ENCODE measurements at places on chromosomes 11 and 22.

GRCh38 chr22:26406118-26406517 lies 22.9 kb upstream of the ASPHD2 start:
- DNase-seq, result no peak

GRCh38 chr11:67483831-67484665 lies 1.2 kb downstream of the AIP start:
- DNase-seq, result no peak

DNA sequence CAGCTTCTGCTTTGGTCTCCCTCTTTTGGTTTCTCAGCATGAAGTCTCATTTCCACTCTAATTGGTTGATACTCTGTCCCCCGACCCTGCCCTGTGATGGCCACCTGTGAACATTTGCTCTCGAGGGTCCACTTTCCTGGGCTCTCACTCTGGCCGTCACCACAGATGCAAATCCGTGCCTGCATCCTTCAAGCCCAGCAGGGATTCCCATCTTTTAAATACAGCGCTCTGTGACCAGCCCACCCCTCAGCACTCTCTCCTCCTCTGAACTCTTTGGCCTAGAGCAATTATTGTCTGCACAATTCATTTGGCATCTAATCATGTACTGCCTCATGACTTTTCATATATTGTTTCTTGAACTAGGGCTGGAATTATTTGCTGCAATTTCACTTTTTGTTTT lies 26.0 kb downstream of the PKNOX2 start:
- no peak for DNase-seq

DNA sequence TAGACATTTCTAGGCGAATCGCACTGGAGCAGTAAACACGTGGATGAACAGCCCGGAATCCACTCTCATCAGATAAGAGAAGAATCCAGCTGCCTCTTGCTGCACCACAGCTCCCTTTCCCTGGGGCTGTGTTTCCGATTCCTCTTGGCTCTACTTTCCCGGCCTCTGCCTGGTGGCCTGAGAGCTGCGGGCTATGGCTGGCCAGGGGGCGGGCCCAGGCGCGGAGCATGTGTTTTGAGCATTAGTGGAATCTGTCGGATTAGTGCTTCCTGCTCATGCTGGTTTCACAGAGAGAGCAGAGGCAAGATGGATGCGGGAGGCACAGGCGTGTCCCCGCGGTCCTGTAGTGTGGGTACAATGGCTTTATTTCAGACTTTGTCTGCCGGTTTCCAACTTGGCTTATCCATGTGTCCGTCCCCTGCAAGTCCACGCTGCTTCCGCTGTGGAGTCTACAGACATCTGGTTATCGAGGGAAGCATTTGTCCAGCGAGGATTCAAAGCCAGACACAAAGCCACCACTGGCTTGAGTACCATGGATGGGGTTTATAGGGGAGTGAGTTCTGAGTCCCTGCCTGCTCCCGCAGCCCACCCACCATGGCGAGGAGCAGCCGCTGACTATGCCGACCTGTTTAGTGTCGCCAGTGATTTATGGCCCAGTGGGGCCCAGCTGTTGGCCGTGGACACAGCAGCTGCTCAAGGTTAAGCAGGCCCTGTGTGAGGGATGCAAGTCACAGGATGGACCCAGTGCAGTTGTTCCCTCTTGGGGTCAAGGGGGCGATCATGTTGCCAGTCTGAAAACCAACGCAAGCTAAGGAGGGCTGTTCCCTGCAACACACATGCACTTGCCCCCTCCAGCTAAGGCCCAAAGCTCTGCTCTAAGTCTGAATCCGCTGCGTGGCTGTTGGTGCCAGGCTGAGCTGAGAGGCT lies 43.3 kb upstream of the EP300 start:
- no peak for DNase-seq

DNA sequence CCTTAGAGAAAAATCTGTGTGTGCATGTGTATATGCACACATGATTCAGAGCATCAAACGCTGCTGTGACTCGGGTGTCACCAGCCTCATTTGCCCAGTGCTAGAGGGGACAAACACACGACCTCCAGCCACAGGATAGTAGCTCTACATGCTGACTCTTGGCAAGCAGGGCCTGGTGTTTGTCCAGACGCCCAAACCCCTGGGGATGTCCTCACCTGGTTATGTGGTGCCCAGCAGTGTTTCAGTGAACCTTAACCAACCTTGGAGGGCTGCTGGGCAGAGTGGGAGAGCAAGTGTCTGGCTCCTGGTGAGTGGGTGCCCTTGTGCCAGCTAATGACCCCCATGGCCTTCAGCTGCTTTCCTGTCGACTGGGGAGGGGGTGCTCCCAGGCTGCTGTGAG lies 26.7 kb downstream of the IGLL1 start:
- no peak for DNase-seq

- no peak for DNase-seq
These were observed 59.5 kb downstream of the CDKN1C start for GRCh38 chr11:2825889-2826678.

DNA sequence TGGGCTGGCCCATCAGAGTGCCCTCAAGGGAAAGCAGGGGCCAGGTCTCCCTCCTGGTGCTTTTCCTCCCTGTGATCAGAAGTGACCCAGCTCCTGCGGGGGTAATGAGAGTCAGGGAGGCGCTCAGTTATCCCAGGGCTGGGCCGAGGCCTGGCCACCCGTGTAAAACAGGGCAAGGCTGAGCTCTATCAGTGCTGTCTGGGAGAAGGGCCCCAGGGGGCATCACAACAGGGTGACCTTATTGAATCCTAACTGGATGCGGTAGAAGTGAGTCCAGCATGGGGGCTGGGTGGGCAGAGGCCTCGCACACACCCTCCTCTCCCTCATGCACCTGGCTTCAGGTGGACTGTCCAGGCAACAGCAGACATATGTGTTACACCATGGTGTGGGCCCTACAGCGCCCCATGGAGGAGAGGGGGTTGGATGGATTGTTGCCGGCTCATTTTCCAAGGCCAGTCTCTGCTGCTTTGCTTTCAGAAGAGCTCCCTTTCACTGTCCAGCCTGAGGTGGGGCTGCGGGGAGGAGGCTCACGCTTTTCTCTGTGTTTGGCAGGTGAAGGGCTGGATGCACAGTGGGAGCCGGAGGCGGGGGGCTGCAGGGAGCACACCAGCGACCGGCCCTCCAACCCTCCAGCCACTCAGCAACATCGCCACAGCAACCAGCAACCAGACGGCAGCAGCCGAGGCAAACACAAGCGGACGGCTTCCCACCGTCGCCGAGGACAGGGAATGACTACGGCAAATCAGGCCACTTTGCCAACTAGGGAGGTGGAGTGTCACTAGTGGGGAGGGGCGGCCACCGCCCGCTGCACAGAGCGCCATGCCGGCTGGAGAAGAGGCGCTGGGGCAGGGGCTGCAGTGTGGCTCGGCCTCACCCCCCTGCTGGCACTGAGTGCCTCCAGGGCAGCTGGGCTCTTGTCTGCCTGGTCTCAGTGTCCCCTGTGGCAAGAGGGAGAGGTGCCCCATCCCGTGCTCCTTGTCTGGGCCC lies 24.7 kb downstream of the GNAZ start:
- no peak for DNase-seq

DNA sequence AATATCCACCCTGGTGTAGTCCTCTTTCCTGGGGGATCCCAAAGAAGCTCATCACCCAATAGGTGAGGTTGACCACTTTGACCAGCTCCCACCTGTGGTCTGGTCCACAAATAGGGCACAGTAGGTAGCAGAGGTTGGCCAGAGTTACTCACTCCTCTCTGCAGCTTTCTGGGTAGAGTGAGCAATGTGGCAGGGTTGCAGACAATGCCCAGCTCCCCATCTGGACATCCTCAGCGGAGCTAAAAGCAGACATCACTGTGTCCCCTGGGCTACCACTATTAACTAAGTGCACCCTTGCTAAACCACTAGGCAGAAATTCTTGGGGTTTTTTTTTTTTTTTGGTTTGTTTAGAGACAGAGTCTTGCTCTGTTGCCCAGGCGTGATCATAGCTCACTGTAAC lies 48.4 kb upstream of the TP53I11 start:
- no peak for DNase-seq

DNA sequence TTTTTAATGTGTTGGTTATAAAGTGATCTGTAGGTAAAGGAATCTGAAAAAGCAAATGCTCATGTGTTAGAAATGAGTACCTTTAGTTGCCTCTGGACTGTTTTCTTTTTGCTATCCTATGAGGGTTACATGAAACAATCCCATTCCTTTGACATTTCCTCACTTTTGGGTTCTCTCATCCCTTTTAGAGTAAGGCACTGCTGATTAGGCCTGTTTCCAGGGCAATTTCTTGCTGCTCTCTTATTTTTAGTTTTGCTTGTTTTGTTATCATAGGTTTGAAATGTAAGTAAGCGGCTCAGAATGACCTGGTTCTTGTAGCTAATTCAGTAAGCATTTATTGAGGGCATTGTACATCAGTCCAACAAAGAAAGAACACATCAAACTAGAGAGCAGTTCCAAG lies 138.9 kb downstream of the DDX10 start:
- DNase-seq, result no peak

- no peak for DNase-seq
These were observed 2.7 kb downstream of the PITPNM1 start for GRCh38 chr11:67502328-67502979.

GRCh38 chr11:61482513-61482912 lies 26.0 kb upstream of the LRRC10B start:
- DNase-seq, result no peak

DNA sequence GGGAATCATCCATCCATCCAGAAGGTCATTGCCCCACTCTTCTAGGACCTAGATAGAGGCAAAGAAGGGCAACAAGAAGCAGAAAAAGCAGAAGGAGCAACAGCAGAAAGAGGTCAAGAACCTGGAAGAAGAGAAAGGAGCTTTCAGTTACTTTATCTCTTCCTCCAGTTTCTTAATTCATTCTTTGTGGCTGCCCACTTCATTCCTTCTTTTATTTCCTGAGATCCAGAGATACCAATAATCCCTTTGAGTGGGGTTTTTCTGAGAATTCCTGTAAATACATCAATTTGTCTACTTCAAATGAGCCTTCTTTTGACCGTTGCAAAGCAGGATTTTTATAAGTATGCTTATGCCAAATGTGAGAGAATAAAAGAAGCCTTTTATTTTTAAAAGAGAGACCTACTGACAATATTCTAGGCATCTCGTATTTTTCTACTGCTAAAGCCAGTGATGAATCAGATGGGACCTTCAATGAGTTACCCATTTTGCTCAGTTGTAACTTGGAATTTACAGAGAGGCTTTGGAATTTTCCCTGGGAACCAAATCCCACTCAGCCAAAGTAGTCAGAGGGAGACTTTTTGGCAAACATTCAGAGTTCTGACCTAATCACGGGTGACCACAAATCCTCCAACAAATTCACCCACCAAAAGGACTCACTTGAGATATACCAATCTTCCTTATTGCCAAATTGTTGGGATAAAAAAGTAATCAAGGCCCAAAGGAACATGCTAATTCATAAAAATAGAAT lies 54.9 kb downstream of the ZC3H12C start:
- no peak for DNase-seq

GRCh38 chr11:16669799-16670415 lies 68.5 kb upstream of the C11orf58 start:
- no peak for DNase-seq

- DNase-seq, result no peak
These were observed 545 bp upstream of the TIRAP start for GRCh38 chr11:126282361-126282735.

DNA sequence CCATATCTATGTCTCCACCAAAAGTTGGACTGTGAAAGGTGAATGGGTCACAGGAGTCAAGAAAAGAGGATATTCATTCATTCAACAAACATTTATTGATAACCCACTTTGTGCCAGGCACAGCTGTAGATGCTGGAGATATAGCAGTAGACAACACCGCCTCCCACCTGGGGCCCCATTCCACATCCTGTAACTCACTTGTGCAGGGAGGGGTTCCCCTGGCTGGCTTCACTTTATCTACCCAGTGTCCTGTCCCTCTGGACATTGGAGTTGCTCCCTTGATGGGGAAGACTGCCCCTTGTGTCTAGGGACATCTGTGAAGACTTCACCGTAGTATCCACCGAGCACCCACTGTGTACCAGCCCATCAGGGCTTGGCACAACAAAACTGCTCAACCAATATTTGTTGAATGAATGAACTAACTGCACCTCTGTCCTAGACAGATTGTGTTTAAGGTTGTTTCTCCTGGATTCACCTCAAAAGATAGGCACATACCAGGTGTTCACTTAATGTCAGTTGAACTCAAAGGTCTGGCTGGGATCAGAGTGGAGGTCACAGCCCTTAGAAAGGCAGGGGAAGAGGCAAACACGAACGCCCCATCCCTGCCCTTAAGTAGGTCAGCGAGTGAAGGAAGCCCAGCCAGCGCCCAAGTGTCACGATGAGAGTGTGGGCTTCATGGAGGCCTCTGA lies 1.4 kb upstream of the OVOL1 start:
- no peak for DNase-seq

- DNase-seq, result no peak
These were observed 2.5 kb downstream of the ROBO3 start for GRCh38 chr11:124867700-124868099.

- no peak for DNase-seq
These were observed 6.9 kb downstream of the UBE4A start for GRCh38 chr11:118366287-118366686.

- DNase-seq, result no peak
These were observed 28.8 kb downstream of the SWAP70 start for GRCh38 chr11:9692691-9693090.

DNA sequence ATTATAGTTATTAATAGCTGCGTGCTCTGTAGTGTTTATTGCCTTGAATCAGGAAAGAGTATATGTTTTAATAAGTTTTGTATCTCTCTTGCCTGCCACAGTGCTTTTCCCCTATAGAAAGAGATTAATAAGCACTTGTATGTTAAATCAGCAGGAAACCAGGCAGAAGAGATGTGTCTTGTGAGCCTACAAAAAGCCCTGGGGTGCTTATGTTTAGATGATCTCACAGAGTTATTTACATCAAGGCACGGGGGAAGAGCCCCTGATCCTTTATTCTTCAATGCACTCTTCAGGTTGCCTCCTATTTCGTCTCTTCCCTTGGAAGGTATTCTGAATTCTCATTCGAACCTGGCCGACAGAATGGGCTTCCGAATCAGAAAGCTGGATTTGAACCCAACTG lies 183.0 kb downstream of the MAML2 start:
- no peak for DNase-seq

DNA sequence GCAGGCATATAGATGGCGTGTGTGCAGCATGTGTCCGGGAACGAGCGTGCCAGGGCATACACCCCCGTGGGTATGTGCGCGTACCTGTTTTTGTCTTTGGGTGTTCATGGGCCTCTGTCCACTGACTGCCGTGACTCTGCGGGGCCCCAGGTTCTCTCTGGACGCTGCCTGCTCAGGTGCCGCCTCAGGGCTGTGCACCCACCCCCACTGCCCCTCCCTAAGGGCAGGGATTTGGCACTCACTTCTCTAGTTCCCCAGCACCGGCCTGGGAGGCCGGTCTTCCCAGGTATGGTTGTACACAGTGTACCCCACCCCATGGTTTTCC lies 111.5 kb downstream of the ST3GAL4 start:
- no peak for DNase-seq
